ENCODE measurements at places on chromosomes 12 and 14. TPM values are rescaled to one million over a fixed set of nuclear protein-coding genes. Genes with fewer than 3 reads are reported as not detected.

The METTL17 gene
- polyA plus RNA-seq, result 80.0 TPM

The PPP1R36 gene
- 1.2 TPM for polyA plus RNA-seq

The BATF gene
- polyA plus RNA-seq, result 0.50 TPM

The ABCD2 gene
- polyA plus RNA-seq, result 0.05 TPM

The TAS2R7 gene
- not detected for polyA plus RNA-seq
